ENCODE measurements at places on chromosomes 1 and 21.

GRCh38 chr1:25802915-25803314, 2.9 kb downstream of the SELENON start:
- DNase-seq, result peak; percentile 83

DNA sequence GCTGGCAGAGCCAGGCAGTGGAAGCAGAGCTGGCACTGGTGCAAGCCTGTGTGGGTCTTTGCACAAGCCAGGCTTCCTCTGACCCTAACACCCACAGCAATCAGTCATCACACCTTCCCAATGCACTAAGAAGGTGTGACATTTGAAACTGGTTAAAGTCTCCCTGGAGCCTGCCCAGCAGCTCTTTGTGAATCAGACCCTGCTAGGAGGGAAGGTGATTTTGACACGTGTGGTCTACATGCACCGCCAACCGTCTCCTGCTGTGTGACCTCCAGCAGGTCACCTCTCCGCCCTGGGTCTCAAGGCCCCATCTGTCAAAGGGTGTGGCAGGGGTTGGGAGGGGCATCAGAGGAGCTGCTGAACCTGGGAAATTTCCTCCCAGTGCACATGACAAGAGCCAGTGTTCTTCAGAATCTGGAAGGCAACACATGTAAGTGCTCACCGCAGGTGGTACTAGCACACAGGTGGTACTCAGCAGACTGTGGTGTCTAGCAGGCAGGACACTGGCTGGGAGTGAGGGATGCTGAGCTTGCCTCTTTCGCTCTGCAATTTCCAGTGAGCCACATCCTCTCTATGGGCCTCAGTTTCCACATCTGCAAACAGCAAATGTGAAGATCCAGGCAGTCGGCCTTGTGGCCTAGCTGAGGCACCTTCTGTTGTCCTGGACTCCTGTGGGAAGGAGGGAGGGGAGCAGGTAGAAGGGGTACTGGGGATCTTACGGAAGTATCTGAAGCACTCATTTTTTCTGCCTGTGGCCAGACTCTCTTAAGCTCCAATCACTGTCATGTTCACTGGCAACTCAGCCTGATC, 123.2 kb downstream of the DMRTB1 start:
- DNase-seq, result peak; percentile 21

- no peak for DNase-seq
Observed at GRCh38 chr1:180528868-180529470, 26.6 kb upstream of the ACBD6 start.

- DNase-seq, result peak; percentile 100
Observed at GRCh38 chr1:155001675-155002463, 733 bp upstream of the ZBTB7B start.

DNA sequence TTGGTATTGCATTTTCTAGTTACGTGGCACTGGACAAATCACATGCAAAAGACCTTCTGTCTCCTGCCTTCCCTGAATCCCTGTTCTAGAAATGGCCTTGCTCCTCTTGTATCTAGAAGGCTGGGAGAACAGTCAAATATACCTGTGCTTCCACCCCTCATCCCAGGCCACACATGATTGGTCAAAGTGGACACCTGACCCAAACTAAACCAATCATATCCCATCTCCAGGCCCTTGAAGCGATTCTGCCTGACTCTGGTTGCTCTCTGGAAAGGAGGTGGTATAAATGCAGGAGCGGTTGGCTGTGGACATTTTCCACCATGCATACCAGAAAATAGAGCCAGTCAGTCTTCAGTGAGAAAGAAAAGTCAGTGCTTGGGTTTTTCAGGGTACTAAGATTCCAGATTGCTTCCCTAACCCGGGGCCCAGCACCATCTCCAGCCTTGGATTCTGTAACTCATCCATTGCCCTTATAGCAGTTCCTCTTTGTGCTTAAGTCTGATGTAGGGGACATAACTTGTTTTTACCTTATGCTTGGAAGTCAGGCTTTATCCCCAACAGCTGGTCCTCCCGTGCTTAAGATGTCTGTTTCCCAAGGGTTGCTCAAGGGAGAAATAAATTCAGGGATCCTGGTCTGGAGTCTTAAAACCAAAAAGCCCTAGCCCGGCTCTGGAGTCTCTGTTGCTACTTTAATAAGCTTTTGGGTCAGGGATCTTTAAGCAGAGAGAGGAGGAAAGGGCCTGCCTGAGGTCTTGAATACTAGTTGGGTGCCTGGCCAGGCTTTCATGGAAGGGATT, 7.7 kb upstream of the PHC2 start:
- DNase-seq, result no peak

GRCh38 chr1:170586321-170587252, 54.6 kb downstream of the GORAB start:
- no peak for DNase-seq

DNA sequence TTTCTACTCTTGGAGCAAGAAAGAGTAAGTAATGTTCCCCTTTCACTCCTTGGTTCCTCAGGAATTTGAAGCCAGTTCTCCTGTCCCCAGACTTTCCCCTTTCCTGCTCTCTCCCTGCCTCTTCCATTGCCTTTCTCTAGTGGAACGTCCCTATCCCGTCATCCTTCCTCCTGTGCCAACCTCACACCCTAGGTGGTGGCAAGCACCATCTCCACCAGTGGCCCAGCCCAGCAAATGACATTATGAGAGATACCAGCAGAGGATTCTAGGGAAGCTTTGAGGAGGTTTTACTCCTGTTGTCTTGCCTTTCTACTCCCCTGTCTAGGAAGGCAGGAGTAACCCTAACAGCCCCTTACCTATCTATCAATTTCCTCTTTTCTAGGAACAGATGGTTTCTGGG, 8.1 kb upstream of the TACSTD2 start:
- no peak for DNase-seq

DNA sequence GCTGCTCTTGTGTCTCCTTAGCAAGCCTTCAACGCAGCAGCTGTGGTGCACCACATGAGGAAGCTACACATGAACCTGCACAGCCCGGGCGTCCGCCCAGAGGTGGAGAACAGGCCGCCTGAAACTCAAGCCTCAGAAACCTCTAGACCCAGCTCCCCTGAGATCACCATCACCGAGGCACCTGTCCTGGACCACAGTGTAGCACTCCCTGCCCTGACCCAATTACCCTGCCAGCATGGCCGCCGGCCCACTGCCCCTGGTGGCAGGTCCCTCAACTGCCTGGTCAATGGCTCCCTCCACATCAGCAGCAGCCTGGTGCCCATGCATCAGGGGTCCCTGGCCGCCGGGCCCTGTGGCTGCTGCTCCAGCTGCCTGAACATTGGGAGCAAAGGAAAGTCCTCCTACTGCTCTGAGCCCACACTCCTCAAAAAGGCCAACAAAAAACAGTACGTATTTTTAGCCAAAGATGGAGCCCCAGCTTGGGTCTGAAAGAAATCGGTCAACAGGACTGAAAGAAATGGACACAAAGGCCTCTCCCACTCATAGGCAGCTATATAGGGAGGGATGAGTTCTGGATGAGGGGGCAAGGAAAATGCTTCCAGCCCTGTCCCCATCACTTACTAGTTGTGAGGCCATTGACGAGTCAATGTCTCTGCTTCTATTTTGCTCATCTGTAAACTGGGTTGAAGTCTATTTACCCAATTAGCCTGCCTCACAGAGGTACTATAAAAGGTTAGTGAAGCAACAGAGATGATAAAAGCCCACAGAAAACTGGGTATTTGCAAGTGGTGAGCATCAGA, 28.5 kb downstream of the CAMK1G start:
- DNase-seq, result no peak

GRCh38 chr1:32902535-32902920, 1.3 kb upstream of the TMEM54 start:
- DNase-seq, result no peak

- DNase-seq, result no peak
Observed at GRCh38 chr1:58778385-58779000, 5.4 kb downstream of the JUN start.

- no peak for DNase-seq
Observed at GRCh38 chr1:194644528-194644927, 1458.1 kb upstream of the B3GALT2 start.

Data from NCI-H526 treated with DMSO at 0.1 percent for 48 hours (cell line).